ENCODE measurements at places on chromosomes 1 and 21.

GRCh38 chr1:29270929-29271521, 34.7 kb downstream of the PTPRU start:
- no peak for DNase-seq

- no peak for DNase-seq
Measured at GRCh38 chr1:54800899-54801759, at the start of gene TTC22. Gene TTC22 (minus strand): TSS chr1:54801323. CDS start chr1:54801163, 160 bp downstream.

GRCh38 chr1:212746546-212746945, 45.0 kb downstream of the NSL1 start:
- DNase-seq: no peak

- DNase-seq: no peak
Measured at GRCh38 chr1:248703674-248704073, 1.1 kb upstream of the OR14I1 start.

GRCh38 chr1:52296345-52296744, 69.7 kb downstream of the CC2D1B start:
- peak; percentile 48 for DNase-seq

DNA sequence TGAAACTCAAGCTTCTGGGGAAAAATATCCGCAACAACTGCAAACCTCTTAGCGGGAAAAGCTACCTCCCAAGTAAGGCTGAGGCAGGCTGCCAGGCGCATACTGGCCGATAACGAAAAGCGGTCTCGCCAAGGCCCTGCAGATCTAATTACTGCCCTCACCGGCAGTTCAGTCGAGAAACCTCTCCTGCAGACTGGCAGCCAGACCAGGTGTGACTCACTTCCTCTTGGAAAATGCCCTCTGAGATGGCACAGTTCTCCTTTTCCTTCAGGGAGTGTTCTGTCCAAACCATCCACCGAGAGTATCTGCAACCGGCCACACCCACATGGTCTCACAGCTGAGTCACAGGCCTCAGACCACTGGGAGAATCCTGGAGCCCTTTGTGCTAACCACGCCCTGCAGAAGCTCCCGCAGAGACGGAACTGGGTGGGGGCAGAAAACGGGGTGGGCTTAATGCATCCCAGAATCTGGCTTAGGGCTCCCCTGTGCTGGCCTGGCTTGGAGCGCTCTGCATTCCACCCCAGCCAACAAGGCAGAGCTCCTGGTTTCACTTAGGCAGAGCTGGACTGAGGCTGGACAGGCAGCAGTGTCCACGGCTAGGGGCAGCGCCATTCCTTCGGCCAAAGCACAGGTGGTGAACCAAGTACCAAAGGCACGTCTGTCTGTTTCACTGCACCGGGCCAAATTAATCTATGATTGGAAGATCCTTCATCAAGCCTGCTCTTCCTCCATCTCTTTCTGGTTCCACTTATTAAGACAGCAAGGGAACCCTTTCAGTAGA, 1.2 kb downstream of the S100A10 start:
- DNase-seq: peak; percentile 57

- DNase-seq: peak; percentile 27
Measured at GRCh38 chr1:236489710-236490377, 33.9 kb upstream of the LGALS8 start.

DNA sequence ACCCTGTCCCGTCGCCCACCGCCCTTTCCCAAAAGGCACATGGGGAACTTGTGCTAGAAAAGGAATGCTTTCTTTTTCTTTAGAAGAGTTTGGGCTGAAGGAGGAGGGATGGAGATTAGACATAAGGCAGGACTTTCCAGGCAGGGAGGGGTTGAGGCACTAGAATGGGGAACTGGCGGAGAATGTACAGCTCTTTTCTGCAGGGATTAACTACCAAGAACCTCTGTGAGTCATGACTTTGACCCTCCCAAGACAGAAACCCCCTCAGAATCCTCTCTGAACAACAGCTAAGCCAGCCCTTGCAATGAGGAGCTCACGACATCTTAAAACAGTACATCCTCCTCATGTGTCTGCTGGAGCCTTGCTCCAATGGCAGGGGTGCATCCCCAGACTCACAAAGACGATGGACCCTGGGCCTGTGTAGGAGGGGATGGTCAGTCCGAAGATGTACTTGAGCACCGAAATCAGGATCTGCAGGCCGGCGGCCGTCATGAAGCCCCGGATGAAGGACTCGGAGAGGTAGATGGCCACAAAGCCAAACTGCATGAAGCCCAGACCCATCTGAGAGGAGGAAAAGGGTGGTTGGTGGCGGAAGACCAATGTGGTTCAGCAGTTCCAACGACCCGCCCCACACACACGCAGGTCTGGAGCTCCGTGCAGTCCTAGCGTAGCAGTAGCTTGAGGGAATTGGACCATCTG, 13.6 kb downstream of the SLC26A9 start:
- no peak for DNase-seq

GRCh38 chr1:234718496-234719453, 108.8 kb upstream of the IRF2BP2 start:
- no peak for DNase-seq

GRCh38 chr1:58441699-58442098, 104.8 kb downstream of the OMA1 start:
- DNase-seq: peak; percentile 29

GRCh38 chr1:222387007-222387814, 160.7 kb downstream of the HHIPL2 start:
- DNase-seq: peak; percentile 9

- no peak for DNase-seq
Measured at GRCh38 chr1:26690576-26691031, 5.2 kb upstream of the ARID1A start.

DNA sequence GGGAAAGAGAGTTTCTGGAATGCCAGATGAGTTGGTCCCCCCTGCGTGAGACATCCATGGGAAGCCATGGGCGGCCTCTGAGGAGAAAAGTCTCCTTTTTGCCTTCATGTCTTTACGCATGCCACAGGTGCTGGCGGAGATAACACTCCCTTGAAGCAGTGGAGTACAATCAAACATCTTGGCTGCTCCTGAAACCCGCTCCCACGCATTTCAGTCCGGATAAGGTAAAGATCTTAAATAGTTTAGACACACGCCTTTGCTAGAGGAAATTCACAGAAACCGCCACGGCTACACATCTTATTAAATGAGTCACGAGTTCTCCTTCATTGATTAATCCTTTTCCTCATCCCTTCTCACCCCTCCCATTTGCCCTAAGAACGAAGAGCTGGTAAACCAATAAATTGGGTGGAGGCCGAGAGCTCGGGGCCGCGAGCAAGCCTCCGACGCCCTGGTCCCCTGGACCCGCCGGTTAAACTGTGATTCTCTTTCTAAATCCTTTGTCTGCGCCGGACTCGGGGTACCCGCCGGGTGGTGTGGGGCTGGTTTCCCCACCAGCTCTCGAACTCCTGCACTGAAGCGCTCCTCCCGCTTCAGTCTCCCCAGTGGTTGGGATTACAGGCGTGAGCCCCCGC, 6.6 kb upstream of the ZNF669 start:
- DNase-seq: no peak

GRCh38 chr21:45867671-45868081, 113.9 kb upstream of the COL6A1 start:
- no peak for DNase-seq
